ENCODE measurements at places on chromosomes 1 and 21.

DNA sequence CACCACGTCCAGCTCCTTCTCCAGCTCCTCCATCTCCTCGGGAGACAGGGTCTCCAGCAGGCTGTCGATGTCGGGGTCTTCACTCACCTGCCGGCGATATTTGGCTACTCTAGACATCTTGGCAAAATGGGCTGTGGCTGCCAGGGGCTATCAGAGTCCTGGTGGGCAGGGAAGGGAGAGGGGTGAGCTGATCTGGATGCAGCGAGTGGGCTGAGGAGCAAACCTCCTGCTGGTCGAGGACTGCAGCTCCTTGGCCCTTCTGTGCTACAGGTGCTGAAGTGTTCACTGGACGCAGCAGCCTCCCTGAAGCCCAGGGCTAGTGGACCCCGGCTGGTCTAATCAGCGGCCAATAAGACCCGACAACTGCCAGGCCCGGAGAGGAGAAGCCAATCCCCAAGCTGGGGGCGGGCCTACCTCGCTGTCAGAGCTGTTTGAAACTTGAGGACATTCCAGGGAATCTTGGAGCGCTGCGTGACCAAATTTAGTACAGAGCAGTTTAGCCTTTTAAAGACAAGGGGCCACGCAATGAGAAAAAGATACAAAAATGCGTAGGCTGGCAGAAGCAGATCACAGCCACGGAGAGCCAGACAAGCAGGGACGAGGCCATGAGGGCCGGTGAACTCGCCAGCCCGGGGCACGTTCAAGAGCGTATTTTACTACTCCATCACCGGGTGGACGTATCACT is at the start of gene LMOD1:
LMOD1 (minus strand) TSS at position 325 of the 685 bp plus-strand sequence; CDS start at position 117, 208 bp downstream.
- peak; percentile 95 for DNase-seq

DNA sequence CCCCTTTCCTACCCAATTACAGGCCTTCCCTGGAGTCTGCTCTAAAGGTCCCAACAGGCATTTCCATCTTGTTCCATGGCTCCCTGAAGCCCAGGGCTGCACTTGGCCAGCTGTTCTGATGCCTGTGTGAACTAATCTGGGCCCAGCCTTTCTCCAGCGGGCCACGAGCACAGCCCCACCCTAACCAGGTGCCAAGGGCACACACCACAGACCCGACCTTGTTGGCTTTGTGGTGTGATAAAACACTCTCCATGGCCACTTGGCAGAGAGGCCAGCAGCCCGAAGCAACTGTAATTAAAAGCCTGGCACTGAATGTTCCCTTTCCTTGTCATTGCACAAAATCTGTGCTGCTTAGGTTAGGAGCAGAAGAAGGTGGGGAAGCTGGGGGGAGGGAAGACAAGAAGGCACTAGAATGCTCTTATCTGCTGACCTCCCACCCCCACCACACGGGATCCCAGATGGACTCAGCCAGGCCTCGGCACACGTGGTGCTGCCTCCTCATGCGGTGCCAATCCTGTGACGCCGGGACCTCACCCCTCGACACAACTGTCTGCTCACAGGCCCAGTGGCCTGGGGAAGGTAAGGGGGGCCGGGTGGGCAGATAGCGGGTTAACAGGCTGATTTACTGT is 9.9 kb downstream of the HCRTR1 start:
- no peak for DNase-seq

GRCh38 chr1:118039170-118039569 is 109.6 kb downstream of the WDR3 start:
- DNase-seq = no peak

DNA sequence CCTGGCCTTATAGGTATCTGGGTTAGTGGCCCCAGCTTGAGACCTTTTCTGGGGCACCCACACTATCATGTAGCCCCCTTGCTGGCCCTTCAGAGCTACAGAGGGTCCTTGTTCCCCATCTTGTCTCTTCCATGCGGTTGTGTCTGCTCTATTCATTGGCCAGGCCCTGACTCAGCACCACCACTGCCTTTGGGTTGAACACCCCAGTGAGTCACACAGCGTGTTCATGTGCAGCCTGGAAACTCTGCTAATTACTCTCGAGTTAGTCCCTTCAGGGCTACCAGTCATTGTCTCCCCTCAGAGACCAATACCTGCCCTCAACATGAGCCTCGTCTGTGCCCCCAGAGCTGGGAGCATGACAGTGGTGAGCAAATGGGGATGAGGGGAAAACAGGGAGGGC is 28.2 kb upstream of the IKBKE start:
- no peak for DNase-seq

DNA sequence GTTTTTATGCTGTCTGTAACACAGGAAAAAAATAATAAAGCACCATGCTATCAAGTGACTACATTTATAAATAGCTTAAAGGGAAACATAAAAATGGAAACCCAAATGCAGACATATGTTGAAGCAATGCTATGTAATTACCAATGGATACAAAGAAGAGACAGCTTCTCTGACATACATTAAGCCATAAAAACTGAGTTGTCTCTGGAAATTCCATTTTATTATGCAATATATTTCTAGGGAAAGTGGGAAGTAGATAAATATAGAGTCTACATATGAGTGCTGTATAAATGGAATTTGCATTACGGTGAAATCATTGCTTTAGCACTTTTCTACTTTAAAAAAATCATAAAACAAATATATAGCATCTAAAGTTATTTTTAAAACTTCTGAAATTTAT is 135.2 kb upstream of the COL11A1 start:
- DNase-seq = no peak

DNA sequence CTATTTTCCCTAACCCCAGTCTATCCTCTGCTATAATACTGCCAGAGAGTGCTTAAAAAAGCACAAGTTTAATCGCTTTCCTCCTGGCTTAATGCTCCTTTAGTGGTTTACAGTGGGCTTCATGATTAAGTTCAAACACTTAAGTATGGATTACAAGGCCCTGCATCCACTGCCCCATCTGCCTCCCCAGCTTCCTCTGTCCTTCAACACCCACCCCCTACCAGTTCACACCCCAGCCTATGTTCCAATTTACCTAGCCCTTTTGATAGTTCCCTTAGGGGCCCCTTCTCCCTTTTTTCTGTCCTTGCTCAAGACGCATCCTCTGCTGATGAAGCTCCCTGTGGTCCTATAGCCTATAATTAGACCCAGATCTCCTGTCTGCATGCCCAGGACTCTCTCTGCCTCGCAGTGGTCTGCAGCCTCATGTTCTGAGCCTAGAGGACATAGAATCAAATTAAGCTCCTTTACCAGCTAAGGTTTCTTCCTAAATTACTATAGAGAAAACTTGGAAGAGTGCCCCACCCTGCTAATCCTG is 212.5 kb downstream of the FGGY start:
- DNase-seq = no peak

- DNase-seq = no peak
Measured at GRCh38 chr1:204866051-204866596, 4.5 kb upstream of the NFASC start.

DNA sequence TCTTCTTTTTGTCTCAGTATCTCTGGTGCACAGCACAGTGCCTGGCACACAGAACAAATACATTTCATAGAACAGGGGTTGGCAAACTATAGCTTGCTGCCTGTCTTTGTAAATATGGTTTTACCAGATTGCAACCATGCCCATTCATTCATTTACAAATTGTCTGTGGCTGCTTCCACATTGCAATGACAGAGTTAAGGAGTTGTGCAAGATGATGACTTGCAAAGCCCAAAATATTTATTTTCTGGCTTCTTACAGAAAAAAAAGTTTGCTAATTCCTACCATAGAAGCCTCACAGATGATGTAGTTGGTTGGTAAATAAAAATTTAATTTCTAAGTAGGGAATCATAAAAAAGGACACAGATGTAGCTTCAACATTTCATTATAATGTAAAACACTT is 11.2 kb upstream of the HMGB4 start:
- DNase-seq = no peak

All from AG04449 (cell line).